ENCODE measurements at places on chromosomes 3 and 15.

DNA sequence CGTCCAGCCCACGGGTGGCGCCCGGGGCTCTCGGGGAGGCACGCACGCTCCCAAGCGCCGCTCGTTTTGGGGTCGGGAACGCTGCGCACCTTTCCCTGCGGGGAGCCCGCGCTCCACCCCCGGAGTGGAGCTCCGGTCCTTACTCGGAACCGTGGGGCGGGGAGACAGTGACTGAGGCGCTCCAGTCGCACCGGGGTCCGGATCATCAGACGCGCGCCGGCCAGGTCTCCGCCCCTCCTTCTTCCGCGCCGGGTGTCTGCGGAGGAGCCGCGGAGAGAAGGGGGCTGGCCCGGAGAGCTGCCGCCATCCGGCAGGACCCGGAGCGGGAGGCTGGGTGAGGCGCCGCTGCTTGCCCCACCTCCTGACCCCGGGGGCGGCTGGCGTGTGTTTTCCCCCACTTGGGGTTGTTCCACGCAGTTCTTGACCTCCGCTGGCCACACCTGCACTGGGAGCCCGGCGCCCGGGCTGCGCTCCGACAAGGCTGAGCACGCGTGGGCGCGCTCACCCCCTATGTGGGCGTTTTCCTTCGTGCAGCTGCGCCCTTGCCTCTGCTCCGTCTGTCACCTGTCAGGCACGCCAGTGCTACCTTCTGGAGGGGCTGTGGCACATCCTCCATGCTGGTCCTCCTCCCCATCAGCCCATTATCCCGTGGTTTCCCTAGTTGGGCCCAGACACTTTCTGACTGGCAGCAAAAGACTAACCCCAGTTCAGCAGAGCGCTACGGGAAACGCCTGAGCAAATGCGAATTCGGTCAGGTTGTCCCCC, at the start of gene MCF2L2:
Gene MCF2L2, minus strand, starts transcription at position 173 of the 765 bp plus-strand sequence. CDS start 642 bp downstream, outside the sequence.
- no peak for DNase-seq

DNA sequence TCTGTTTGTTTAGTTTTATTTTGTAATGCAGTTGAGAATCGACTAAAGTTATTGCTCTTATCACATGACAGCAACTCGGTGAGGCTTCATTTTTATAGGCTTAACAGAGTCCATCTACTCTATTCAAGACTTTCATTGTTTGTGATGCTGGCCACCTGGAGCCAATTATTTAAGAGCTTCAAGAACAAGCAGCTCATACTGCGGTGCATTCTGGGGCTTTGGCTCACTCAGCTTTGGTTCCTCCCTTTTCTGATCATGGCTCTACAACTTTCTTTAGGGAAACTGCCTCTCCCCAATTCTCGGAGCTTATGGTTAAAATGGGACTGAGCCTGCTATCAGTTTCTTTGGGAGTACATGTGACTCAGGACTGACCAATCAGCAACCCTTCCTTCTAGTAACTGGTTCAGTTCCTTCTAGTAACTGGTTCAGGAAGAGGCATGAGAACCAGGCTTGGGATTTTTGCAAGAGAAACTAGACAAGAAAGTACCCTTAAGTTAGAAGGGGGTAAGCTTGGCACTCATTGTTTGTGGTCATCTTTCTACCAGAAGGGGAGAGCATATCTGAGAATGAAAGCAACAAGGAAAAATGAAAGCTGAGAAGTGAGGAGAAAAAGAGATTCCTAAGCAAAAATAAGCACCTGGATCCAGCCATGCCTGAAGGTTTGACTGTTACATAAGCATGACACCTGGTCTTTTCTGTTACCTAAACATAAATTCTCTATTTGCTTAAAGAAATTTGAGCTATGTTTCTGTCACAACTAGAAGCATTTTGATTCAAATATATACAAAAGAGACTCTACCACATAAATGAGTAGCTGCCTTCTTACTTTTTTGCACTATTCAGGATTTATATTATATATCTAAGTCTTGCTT, 24.1 kb upstream of the ARHGEF3 start:
- DNase-seq = no peak

DNA sequence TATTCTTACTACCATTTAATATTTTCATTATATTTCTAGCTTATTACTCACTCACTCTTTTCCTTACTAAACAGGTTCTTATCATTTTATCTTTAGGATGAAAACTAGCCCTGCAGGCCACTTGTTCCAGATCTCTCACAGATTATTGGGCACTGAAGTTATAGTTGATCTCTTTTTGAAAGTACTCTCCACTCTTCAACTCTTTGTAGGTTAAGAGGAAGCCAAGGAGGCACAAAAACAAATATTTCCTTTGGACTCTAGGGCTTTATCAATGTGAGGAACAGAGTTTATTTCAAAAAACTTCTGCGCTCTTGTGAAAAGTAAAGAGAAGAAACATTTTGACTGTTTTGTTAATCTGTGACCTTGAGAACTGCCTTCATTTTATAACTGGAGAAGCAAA, 96.0 kb upstream of the NPHP3 start:
- DNase-seq = no peak

- no peak for DNase-seq
Measured at GRCh38 chr15:81189583-81190283, 6.9 kb upstream of the IL16 start.

DNA sequence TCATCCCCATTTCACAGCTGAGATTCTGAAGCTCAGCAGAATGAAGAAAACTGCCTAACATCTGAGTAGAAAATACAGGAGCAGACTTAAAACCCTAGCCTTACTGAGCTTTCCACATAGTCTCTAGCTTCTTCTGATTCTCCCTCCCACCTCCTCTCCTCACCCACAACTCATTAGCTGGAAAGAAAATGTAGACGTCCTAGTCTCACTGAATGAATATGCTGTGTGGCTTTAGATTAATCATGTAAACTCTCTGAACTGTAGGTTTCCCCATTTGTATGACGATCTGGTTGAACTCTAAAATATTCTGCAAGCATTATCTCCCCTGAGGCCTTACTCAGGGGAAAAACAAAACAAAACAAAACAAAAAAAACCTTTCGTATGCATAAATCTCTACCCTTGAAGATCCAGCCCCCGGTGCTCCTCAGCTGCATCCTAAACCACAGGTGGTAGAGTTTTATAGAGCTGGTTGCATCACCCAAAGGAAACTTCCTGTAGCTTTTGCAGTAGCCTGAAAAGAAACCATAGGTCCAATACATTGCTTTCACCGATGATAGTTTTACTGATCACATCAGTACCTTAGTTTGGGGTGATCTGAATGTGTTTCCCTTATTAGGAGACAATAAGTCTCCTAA, 40.6 kb downstream of the FOXB1 start:
- no peak for DNase-seq

- no peak for DNase-seq
Measured at GRCh38 chr15:36877796-36878683, 222.3 kb downstream of the MEIS2 start.

GRCh38 chr3:20405744-20406143, 219.7 kb upstream of the SGO1 start:
- DNase-seq = no peak

DNA sequence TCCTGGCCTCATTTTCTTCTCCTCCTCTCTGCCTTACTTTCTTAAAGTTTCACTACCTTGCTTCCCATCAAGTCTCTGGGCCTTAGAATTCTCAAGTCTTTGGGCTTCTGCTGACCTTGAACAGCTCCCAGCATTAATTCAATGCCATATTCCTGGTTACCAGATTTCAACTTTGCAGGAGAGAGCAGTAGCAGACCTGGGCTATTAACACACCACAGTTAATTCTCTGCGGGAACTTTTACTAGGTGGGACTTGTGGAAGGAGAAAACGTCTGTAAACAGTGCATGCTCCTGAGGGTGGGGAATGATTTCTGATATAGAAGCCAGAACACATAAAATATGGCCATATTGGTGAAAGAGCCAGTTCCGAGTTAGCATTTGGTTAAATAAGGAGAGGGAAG, 214.6 kb downstream of the MEIS2 start:
- DNase-seq = no peak

GRCh38 chr3:86708893-86709292, 282.1 kb downstream of the VGLL3 start:
- no peak for DNase-seq

- DNase-seq = no peak
Measured at GRCh38 chr15:36024031-36024688, 478.2 kb upstream of the DPH6 start.

DNA sequence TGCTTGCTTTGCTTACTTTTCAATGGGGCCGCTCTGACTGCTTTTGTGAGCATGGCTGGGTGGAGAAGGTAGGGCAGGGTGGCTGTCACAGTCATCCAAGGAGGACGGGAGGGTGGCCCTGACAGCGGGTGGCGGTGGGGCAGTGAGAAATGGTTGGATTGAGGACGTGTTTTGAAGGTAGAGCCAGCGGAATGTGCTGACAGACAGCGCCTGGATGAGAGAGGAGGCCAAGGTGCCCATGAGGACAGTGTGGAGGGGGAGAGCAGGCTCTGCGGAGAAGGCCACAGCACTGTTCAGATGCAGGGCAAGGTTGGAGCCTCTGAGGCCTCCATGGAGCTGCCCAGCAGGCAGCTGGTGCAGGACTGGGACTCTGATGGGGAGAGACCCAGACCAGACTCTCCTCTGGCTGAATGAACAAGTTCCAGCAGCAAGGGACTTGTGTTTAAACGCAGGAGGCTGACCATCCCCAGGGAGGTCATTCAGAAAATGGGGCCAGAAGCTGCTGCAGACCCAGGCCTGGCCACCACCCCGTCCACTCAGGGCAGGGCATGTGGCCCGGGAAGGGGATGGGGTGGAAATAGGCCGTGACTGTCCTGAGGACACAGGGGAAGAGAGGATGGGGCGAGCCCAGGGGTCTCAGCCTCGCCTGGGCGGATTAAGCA, 120.3 kb upstream of the PRR20G start:
- no peak for DNase-seq

GRCh38 chr3:61983479-61983878, 389.9 kb downstream of the FEZF2 start:
- DNase-seq = no peak

DNA sequence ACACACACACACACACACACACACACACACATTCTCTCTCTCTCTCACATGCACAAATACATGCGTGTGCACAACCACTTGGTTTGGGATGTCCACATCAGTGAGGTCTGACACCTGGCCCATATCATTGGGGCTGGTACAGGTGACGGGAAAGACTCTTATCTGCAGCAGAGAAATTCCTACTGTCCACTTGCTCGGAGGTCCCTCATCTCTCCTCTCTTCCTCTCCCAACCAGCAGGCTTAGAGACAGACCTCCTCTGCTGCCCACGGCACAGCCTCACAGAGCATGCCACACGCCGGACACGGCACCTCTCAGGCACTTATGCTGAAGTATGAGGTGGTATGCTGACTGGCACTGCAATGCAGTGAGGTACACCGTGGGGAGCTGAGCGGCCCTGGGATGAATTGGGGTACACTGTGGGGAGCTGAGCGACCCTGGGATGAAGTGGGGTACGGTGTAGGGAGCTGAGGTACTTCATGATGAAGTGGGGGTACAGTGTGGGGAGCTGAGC, 41.7 kb downstream of the MAGEF1 start:
- no peak for DNase-seq

DNA sequence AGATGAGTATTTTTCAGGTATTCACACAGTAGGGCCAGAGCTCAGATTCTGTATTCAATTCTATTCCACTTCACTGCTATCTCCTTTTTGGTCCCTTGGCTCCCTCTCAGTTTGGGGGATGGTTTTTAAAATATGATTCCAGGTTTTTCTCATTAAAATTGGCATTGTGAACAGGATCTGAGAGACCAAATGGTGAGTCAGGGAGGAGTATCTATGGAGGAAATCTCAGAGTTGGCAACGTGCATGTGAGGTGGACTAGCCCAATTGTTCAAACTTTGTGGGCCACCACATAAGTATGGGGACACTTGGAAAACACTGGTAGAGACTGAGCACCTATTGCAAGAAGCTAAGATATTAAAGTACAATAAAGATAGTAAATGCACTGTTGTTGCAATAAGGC, 53.9 kb upstream of the TTC14 start:
- no peak for DNase-seq

GRCh38 chr3:181330821-181331563, 341.5 kb upstream of the DNAJC19 start:
- DNase-seq = no peak

GRCh38 chr3:193977622-193978021, 158.3 kb upstream of the HES1 start:
- no peak for DNase-seq

DNA sequence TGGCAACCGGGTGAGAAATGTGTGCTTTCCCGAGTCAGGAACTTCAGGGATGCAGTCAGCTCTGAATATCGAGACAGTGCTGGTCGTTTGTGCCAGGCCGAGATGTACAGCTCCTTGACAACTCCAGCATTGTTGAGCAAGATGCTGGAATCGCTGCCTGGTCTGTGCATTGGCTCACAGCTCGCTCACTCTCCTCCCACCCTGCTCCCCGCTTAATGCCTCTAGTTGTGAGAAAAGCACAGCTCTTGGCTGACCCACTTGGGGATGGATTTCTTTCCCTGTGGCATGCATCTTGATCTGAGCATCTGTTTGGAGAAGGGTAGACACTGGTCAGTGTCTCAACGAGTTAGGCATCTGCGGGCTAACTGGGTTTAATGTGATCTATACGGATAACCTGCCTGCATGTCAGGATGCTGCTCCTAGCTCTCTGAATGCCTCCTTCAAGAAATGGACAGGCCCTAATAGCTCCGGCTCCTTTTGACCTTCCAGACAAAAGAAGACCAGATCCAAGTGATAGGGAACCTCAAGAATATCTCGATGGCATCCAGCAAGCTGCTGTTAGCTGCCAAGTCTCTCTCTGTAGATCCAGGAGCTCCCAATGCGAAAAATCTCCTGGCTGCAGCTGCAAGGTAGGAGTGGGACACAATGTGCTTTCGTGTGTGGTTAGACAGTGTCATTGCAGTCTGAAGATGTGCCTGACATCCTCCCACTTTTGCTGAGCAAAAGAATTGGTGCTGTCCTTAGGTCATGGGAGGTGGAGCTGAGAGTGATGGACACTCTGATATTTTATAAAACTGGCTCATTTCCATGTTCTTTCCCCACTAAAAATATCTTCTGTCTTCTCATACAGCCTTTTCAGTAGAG, 302.2 kb upstream of the TPM1 start:
- peak; percentile 71 for DNase-seq

- DNase-seq = no peak
Measured at GRCh38 chr3:105765308-105765639, 103.5 kb downstream of the CBLB start.

GRCh38 chr3:164488893-164489292, 589.4 kb downstream of the SI start:
- DNase-seq = no peak

DNA sequence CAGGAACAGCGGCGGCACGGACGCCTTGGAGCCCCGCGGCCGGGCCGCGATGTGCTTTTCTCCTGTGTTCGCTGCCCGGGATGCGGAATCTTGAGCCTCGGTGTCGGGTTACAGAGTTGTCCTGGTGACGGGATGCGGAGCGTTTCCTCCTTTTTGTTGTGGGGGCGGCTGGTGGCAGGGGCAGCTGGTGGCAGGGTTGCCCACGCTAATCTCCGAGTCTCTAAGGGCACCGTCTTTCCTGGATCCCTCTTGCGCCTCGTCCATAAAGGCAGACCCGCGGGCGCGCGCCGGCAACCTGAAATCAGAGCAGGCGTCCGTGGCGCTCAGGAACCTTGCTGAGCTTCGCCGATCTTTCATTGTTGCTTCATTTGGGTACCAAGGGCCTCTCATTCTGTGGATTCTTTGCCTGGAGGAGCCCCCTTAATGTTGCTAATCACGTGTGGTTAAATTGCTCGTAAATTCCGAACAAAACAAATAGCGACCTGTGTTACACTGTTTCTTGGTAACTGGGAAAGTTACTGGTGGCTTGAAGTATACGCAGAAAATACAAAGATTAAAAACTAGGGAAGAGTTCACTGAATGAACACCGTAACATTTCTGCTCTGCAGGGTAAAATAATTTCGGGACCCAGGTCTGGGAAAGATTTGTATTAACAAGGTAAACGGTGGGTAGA, 844 bp upstream of the PFN2 start:
- peak; percentile 46 for DNase-seq
